ENCODE measurements at places on chromosomes 1 and 21.

- DNase-seq = peak; percentile 75
These were observed 86.8 kb upstream of the PUM1 start for GRCh38 chr1:31152181-31152795.

- no peak for DNase-seq
These were observed 311.6 kb downstream of the DISC1 start for GRCh38 chr1:231938211-231938610.

DNA sequence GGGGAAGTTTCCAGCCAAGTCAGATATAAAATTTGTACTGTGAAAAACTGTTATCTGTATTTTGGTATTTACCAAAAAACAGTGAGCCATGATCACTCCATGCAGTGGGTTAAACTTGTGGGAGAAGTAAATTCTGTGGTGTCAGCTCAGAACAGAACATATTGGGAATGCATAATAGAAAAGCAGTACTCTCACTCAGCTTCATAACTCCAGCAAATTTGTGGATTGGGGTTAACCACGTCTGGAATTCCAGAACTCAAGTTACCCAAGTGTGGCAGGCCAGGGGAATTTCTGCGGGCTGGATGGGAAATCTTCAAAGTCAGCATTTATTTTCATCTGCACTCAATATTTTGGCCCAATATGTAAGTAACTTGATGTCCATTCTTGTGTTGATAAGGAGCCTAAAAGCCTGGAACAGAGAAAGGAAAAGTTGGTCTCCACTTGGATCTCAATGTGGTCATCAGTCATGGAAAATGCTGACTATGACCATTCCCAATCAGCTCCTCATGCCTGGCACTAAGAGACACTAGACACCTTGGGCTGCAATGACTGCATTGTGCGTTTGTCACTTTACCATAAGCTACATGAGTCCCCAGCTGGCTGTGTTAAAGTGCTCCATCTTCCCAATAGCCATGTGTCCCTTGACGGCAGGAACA is 39.1 kb upstream of the ENAH start:
- no peak for DNase-seq

GRCh38 chr1:201346337-201346939 is 31.0 kb downstream of the TNNT2 start:
- DNase-seq = peak; percentile 24

DNA sequence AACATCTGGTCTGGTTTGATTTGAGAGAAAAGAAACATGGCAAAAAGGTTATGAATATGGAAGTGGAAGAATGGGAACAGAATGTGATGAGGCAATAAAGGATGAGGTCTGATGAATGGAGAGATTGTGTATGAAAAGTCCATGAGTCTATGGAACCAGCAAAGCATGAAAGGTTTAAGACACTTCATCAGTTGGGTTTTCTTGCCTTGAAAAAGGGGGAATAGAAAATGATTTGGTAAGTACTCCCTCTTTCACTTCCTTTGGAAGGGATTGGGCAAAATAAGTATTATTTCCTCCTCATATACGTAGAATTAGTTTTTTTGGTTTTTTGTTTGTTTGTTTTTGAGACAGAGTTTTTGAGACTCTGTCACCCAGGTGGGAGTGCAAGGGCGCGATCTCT is 155.8 kb downstream of the TRIM33 start:
- DNase-seq = peak; percentile 19

GRCh38 chr21:40166291-40166843 is 299.1 kb downstream of the PCP4 start:
- no peak for DNase-seq

DNA sequence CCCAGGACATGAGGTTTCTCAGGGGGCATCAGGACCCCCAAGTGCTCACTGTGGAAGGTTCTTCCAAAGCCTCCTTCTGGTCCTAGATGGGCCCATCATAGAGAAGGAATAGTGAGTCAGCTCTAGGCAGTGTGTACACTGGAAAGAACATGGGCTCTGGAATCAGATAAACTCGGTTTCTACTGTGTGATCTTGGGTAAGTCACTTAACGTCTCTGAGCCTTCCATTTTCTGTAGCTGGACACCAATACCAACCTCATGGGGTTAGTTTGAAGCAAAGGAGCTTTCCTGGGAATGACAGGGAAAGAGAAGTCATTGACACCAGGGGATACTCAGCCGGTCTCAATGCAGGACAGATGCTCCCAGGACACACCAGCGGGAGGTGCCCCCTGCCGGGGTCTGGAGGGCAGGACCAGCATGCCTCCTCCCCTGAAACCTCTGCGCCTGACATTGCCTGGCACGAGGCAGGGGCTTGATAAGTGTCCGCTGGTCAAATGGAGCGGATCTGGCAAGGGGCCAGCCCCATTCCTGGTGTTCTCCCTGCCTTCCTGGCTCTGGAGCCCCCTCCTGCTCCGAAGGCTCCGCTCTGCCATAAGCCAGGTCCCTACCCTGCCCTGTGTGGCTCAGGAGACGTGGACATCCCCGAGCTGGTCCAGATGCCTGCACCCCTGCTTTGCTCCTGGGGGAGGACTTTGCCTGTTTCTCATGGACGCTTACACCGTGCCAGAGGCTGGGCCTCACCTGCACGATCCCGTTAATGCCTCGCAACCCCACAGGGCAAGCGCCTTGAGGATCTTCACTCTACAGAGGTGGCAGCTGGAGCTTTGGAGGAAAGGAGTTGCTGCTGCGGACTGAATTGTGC is 52.8 kb downstream of the EDN2 start:
- DNase-seq = no peak

GRCh38 chr1:245216366-245217115 is 61.8 kb downstream of the KIF26B start:
- DNase-seq = no peak

DNA sequence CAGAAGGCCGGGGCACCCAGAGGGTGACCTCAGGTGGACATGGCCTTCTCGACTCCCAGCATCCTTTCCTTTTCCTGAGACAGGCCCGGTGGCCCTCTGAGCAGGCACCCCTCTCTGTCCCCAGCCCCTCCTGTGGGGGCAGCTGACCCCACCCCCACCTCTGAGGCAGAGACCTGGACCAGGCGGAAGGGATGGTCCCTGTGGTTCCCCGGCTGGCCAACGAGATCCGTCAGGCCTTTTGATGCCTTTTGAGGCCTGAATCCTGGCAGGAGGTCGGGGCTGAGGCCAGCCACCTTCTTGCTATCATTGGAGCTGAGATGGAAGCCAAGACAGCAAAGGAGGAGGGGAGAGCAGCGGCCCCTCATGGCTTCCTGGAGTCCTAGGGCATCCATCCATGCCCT is 50.2 kb upstream of the ACTRT2 start:
- no peak for DNase-seq

GRCh38 chr21:33383056-33383888 is 19.9 kb upstream of the IFNGR2 start:
- peak; percentile 100 for DNase-seq

GRCh38 chr1:185281245-185281644 is 35.8 kb downstream of the IVNS1ABP start:
- DNase-seq = no peak

GRCh38 chr1:204842892-204843291 is 27.8 kb upstream of the NFASC start:
- no peak for DNase-seq

DNA sequence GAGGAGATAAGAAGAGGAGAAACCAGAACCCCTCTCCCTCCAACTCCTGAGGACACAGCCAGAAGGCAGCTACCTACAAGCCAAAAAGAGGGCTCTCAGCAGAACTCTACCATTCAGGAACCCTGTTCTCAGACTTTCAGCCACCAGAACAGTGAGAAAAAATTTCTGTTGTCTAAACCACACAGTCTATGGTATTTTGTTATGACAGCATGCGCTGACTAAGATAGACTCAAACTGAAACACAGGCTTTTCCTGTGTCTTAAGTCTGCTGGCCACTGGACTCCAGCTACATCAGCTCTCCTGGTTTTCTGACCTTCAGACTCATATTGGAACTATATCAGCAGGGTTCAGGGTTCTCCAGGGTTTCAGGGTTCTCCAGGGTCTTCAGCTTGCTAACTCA is 126.5 kb upstream of the TNFSF4 start:
- DNase-seq = no peak

- no peak for DNase-seq
These were observed 73.3 kb downstream of the CD34 start for GRCh38 chr1:207837673-207838072.

DNA sequence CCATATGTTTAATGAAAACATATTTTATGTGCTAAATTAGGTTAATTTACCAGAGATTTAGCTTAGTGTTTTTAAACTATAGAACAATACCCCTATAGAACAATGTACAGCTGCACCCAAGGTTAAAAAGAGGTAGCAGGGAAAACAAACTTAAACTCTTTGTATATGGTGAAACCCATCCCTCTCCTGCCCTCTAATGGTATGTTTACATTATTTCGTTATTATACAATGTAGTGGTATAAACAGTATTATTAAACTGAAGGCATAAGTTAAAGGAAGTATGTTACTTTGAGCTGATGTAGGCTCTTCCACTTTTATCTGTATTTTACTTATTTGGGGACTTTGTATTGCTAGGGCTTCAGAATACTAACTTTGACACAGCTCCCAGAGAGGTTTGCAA is 16.7 kb upstream of the ZYG11A start:
- no peak for DNase-seq

GRCh38 chr1:32063261-32063681 is 9.5 kb upstream of the TMEM39B start:
- peak; percentile 56 for DNase-seq

DNA sequence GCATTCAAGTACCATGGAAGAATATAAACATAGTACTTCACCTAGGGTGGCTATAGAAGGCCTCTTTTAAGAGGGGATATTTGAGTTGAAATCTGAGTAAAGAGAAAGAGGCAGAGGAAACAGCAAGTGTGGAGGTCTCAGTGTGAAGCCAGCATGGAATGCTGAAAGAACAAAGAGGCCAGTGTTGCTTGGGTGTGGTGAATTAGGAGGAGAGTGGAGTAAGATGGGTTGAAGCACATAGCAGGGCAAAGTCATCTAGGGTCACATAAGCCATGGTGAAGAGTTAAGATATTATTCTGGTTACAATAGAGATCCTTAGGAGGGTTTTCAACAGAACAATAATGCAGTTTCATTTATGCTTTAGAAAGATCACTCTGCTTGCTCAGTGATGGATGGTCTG is 37.5 kb downstream of the C1orf141 start:
- no peak for DNase-seq

DNA sequence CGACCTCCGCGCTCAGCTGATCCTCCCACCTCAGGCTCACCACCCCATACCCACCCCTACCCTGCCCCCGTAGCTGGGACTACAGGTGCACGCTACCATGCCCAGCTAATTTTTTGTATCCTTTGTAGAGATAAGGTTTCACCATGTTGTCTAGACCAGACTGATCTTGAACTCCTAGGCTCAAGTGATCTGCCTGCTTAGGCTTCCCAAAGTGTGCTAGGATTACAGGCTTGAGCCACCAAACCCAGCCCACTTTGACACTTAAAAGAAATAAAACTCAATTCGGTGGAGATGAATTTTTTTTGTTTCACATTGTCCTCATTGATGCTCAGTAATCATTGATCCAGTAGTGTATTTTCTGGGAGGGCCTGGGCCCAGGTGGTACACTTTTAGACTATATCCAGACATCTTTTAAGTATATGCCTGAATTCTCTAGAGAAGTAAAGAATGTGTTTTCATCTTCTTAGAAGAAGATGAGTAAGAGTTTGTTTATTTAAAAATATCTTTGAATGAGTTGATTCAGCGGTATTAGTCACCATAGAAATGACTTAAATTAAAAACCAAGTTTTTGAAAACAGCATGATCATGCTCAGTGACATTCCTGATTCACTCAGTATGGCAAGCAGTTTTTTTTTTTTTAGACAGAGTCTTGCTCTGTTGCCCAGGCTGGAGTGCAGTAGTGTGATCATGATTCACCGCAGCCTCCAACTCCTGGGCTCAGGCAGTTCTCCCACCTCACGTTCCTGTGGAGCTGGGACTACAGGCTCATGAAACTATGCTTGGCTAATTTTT is 57.8 kb downstream of the EPB41 start:
- DNase-seq = no peak

DNA sequence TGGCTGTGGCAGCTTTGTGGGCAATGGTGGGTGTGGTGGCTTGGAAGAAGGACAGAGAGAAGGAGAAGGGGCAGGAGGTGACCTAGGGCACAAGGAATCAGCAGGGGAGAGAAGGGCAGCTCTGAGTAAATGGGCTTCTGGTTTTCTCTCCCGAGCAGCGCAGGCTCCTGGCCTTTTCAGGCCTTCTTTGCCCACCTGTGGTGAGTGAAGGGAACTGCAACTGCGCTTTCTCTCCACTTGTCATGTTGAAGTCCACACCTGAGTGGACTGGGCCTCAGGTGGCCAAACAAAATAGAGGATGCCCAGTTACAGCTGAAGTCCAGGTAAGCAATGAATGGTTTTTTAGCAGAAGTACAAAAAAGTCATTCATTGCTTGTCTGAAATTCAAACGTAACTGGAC is 29.4 kb upstream of the KCNA10 start:
- no peak for DNase-seq

DNA sequence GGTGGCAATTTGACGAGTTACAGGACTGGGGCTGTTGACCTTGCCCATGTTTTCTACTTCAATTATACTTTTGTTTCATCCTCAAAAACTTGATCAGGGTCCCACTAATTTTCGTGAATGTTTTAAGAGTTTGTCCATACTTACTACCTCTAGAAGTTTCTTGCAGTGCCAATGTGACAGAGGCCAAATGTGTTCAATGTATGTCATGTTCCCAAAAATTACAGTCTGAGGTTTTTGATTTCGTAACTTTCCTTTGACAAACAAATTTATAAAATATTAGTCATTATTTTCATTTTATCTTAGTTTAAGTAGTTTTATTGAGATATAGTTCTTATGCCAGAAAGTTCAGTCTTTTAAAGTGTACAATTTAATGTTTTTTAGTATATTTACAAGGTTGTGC is 15.3 kb downstream of the VPS13D start:
- DNase-seq = no peak

DNA sequence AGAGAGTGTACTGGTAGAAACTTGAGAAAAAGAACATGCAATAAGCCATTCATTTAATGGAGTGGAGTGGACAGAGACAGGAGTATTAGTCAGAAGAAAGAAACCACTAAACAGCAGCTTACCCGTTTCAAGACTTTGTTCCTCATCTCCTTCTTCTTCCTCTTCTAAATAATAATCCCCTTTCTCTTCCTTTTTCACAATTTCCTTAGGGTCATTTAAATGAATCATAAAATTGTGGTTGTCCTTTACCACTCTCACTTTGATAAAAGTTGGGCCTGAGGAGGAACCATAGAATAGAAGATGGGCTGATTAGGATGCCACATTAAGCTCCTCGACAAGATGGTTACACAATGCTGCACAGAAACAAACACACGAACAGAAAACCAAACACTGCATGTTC is 109.6 kb downstream of the WDR3 start:
- peak; percentile 69 for DNase-seq

- DNase-seq = no peak
These were observed 5.5 kb upstream of the SYNJ1 start for GRCh38 chr21:32733356-32733755.

- DNase-seq = peak; percentile 12
These were observed 8.5 kb upstream of the ERG start for GRCh38 chr21:38506661-38507281.

GRCh38 chr21:20998886-20999285 is 677 bp downstream of the NCAM2 start:
- no peak for DNase-seq

Data from inflammatory macrophage treated with lipopolysaccharide for 1 hour (primary cell).